T-helper 2 cell treated with Interferon-gamma antibody and Interleukin-4, amounts not matched to agents 5 μg/mL and 100 μg/mL, for 36 hours (primary cell): ENCODE measurements at places on chromosomes 4 and X.

DNA sequence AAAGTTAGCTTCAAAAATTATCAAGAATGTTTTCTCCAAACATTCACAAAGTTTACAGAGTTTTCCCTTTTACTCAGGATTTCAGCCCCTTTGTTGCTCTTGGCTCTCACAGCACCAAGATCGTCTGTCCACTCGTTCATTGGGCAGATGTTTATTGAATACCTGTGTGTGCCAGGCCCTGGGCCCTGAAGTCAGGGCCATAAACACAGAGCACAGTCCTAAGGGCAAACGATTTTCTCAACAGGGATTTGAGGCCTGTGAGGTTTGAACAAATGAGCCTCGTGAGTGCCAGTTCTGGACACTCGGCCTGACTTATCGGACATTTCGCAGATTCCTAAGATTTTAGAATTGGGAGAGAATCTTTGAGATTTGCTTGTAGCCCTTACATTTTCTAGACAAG is 142.1 kb downstream of the TBL1X start:
- no peak for DNase-seq

DNA sequence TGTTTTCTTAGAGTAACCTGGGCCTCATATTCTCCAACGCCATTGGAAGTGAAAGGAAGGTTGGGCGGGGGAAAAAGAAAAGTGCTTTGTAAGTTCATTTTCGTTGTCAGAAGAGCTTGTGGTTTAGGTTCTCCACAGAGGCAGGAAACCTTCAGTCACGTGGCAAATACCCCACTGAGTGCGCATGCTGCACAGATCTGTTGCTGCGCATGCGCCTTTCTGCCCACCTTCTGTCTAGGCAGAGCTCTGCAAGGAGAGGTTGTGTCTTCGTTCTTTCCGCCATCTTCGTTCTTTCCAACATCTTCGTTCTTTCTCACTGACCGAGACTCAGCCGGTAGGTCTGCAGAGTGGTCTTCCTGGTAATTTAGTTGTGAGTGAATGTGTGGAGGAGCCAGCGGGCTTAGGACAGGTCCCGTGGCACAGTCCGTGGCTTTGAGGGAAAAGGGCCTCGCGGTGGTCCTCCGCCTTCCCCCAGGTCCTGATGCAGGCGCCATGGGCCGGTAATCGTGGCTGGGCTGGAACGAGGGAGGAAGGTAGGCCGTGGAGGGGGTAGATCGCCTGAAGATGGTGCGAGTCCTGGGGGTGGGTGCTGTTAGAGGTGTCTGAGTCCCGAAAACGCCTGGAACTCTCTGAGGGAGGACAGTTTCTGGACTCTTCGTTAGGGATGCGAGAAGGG is at the start of gene PAGE5:
PAGE5 (plus strand) TSS at position 228 of the 676 bp plus-strand sequence. CDS start 1,037 bp downstream, outside the sequence.
- DNase-seq = no peak

DNA sequence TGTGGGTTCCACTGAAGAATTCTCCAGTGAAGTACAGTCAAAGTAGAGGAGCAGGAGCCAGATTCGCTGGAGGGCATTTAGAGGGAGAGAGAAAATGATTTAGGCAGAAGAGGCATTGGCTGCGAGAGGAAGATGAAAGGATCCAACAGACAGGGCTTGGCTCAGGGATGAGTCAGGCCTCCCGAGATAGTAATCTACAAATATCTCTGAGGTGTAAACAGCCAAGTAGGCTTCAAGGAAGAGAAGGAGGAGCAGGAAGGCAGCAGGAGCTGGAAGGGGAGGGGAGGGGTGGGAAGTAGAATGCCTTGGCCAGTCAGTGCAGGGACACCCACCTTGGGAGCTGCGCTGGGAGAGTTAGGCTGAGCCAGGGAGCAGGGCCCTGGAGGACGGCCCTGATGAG is 55.5 kb downstream of the PJA1 start:
- DNase-seq = no peak

GRCh38 chrX:85391185-85391877 is 11.9 kb upstream of the POF1B start:
- no peak for DNase-seq

DNA sequence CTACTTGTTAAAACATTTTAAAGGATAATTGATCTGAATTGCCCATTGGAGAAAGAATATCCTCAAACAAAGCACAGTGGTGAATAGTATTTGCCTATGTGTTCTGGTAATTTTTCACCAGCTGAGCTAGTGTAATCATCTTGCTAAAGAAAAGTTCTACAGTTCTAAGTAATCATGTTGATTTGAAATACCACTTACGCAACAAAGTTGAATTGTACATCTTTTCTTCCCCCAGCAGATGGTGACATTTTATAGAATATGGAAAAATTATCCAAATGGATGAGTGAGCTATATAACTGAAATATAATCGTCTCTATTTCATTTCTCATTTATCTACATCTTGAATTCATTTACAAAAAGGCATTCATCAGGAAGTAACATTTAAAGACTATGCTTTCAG is 9.7 kb upstream of the ZNF674 start:
- no peak for DNase-seq

- no peak for DNase-seq
These were observed 21.9 kb upstream of the GPR78 start for GRCh38 chr4:8558080-8558960.

- DNase-seq = no peak
These were observed 18.5 kb upstream of the CXCL3 start for GRCh38 chr4:74056858-74057562.

DNA sequence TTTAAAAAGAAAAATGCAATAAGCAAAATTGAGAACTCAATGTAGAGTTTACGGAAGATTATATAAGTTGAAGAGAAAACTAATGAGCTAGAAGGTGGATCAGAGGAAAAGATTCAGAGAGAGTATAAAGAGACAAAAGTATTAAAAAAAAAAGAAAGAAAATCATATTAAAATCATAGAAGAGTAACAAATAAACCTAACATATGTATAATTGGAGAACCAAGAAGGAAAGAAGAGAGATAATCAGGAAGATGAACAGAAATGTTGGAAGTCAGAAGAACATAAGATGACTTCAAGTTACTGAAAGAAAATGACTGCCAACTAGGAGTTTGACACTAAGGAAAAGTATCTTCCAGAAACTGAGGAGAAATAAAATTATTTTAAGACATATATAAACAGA is 34.3 kb upstream of the ANTXR2 start:
- DNase-seq = no peak

DNA sequence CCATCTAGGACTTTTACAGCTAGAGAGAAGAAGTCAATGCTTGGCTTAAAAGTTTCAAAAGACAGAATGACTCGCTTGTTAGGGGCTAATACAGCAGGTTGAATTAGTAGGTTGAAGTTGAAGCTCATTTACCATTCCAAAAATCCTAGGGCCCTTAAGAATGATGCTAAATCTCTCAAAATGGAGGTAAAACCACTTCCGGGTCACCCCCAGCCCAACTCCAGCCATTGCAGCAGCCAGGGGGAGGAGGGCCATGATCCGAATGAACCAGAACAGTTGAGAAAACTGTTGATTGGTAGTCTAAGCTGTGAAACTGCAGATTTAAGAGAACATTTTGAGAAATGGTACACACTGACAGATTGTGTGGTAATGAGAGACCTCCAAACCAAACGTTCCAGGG is 245.4 kb downstream of the HNRNPD start:
- no peak for DNase-seq

DNA sequence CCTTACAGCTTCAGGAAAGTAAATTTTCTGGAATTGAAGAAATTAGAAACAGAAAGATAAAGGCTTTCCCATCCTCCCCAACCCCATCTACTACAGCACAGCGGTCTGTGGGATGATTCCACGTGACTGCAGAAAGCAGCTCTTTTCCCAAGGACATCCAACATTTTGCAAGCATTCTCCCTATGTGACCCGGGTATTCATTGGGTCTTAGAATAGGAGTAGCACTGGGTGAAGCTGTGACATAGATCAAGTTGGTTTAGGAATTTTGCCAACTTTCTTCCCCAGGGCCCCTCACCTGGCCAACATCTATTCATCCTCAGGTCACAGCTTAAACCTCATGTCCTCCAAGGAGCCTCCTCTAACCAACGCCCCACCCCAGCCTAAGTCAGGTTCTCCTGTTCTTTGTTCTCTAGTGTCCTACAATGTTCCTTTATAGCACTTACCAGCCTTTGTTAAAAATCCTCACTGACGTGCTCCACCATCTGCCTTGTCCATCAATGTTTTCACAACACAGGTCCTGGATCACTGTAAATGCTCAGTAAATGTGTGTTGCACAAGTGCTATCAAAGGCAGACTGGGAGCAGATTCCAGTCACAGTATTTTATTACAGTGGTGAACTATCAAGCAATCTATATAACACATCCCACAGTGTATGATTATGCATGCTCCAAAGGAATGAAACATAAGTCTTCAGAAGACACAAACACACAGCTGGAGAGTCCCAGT is 80.9 kb upstream of the MTM1 start:
- no peak for DNase-seq

- DNase-seq = no peak
These were observed 238.4 kb upstream of the PSAPL1 start for GRCh38 chr4:7673121-7673520.

DNA sequence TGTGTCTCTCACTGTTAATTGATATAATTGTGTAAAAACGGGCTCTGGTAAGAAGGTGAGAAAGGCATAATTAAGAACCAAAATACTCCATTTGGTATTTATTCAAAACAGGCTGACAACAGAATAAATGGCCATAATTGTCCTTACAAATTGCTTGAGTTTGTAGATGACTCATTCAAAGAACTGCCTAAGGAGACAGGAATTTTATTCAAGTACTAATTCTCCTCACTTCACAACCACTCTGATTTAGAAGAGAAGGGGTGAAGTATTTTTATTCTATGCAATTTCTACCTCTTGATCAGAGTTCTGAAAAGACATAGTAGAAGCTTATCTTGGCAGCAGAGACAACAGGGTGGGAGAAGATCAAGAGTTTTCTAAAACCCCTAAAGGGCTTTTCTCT is 43.1 kb downstream of the ATP11C start:
- no peak for DNase-seq

DNA sequence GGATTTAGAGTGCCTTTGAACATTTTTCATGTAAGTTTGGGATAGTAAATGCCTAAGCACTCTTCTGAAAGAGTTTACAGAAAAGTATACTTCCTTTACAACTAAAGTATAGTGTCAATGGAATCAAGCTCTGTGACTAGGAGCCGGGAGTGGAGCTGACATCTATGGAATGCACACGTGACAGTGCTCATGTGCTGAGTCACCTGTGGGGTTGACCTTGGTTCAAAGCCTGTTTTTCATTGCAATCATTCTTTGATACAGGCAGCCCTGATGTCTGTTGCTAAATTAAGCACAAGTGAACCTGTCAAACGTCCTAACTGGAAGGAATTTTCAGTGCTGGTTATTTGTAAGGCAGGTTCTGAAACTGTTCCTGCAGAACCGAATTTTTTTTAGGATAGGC is 82.5 kb downstream of the GPAT3 start:
- DNase-seq = no peak

DNA sequence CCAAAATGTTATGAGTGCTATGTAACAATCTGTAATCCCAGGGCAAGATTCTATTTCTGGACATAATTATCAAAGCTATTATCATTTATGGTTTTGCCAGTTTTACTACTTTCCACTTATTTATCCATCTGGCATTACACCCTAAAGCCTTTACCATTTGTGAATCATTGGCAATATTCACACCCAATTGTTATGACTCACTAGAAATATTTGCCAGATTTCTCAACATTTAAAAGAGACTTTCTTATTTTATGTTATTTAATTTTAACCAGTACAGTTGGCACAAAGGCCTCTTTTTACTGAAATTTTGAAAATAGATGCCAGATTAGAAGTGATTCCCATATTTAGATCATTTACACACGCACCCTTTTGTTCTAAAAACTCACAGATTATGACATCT is 242.7 kb upstream of the WDFY3 start:
- no peak for DNase-seq
